Urinary bladder (tissue), 4 donors: ENCODE measurements at places on chromosomes 4 and X.

DNA sequence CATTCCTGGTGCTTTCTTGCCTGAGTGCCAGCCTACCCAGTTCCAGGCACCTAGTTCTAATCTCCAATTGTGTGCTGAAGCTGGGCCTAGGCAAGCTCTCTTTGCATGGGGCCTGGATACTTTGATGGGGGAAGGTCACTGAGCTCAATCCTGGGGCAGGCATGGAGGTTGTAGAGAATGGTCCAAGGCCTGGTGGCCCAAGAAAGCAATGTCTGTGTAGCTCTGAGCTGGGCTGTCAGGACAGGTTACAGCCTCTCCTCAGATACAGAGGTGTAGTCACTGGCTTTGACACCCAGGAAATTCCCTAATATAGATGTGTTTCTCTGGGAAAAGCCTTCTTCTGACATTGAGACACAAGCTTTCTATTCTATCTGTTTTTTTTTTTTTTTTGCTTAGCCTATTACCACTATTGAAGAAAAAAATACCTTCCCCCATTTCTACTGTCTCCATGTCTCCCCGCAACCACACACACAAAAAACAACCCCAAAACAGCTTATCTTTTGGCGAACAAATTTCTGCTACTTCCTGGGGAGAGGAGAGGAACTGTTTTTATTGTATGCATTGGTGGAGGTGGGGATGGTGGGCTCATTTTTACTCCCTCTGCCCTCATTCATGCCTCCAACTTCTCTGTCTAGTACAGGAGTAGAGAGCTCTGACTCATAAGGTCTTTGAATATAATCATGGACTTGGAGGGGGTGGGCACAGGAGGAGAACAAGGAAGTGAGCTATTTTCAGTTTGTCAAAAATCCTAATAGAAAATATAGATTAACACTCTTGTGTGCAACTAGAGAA, 66.7 kb upstream of the DHX15 start:
- DNase-seq, result no peak

- DNase-seq, result no peak
These were observed 22.8 kb upstream of the PRKG2 start for GRCh38 chr4:81237791-81238190.

- DNase-seq, result no peak
These were observed 1113.1 kb upstream of the LCORL start for GRCh38 chr4:19134685-19135084.

DNA sequence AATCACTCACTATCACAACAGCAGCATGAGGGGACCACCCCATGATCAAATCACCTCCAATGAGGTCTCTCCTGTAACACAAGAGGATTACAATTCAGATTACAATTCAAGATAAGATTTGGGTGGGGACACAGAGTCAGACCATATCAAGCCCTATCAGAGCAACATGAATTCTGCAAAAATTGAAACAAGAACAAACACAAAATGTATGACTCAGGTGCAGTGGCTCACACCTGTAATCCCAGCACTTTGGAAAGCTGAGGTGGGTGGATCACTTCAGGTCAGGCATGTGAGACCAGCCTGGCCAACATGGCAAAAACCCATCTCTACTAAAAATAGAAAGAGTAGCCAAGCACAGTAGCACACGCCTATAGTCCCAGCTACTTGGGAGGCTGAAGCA, 13.4 kb upstream of the HPSE start:
- no peak for DNase-seq

DNA sequence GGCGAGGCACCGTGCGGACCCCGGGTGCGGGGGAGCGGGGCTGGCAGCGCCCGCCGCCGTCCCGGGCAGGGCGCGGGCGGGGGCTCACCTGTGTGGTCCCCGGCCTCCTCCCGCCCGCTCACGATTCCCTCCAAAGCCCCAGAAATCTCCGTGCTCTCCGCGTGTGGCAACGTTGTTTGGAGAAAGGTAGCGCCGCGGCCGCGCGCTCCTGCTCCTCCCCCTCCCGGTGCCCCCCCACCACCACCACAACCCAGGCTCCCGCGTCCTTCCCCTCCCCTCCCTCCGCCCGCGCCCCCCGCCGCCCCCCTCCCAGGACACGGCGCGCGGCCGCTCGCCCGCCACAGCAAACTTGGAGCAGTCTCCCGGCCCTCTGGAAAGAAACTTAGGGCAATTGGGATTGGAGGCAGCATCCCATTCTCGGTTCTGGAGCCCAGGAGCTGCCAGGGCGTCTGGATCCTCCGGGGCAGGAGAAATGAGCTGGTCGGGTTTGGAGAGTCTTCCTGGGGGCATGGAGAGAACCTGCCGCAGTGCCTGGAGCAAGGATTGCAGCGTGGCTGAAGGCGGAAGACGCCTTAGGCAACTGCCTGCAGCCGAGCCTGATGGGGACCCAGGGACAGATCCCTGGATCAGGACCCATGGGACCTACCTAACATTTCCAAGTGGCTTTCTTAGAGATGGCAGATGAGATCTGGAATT, 855 bp downstream of the KLF3 start:
- DNase-seq, result no peak

DNA sequence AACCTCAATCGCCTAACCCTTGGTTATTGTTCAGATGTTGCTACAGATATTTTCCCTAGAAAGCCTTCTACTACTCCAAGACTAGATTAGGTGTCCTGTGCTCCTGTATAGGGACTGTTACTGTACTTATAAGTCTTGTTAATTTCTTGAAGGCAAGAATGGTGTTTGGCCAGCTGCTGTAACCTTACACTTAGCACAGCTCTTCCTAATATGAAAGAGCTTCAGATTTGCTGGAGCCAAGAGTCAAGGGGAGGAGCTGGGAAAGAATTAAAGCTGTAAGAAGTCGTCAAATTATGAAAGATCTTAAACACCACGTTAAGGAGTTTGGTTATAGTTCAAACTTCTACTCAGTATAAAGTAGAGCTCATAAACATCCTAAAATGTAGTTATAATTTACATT, 245.9 kb upstream of the TLL1 start:
- DNase-seq, result no peak

DNA sequence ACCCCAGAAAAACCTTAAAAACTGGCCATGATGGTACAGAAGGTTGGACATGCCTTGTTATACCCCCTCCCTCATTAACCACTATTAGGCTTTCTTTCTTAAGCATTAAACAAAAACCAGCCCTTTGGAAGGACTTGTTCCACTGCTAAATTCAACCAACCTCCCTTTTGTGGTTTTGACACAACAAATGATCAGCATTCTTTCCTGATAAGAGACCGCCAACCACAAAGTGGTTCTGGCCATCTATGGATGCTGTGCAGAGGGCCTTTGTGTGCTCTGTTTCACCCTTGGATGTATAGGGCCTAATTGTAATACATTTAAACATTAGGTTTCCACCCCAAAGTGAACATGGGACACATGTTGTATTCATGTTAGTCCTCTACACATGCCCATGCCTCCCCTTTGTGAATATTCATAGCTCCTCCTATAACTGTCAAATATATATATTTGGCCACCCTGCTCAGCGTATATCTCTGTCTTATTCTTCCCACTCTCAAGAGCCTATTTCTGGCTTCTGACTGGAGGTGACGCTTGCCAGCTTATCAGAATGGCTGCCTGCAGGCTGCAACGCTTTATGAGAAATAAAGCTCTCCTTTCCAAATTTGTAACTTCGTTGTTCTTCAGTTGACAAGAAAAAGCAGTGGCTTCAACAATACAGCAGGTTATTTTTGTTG, 126.6 kb downstream of the NPNT start:
- DNase-seq, result no peak

- DNase-seq, result no peak
These were observed 91.3 kb downstream of the GUCY2F start for GRCh38 chrX:109390556-109390955.

- peak; percentile 82 for DNase-seq
These were observed 29.6 kb downstream of the TLR10 start for GRCh38 chr4:38752941-38753806.
